ENCODE measurements at places on chromosomes 2 and 18. TPM values are rescaled to one million over a fixed set of nuclear protein-coding genes. Genes with fewer than 3 reads are reported as not detected.

DNA sequence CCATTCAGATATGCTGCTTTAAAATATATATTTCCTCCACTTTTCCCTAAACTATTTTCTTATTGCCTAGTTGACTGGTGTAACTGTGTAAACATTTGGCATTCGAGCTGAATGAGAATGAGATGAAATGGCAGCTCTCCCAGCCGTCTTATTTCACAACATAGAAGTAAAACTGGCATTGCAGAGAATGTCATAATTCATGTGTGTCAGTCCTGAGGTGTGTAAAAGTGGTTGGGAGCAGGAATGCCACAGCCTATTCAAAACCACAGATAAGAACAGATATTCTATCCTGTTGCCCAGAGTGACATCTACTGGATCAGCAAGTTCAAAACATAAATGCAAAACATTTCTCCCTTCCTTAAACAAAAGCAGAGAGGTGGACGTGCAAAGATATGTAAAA, 565.5 kb upstream of the CHAC2 start:
- peak; percentile 81 for DNase-seq

Gene LIPG
- total RNA-seq, result 66.5 TPM

GRCh38 chr2:19614066-19614465, 255.6 kb upstream of the OSR1 start:
- peak; percentile 15 for DNase-seq

DNA sequence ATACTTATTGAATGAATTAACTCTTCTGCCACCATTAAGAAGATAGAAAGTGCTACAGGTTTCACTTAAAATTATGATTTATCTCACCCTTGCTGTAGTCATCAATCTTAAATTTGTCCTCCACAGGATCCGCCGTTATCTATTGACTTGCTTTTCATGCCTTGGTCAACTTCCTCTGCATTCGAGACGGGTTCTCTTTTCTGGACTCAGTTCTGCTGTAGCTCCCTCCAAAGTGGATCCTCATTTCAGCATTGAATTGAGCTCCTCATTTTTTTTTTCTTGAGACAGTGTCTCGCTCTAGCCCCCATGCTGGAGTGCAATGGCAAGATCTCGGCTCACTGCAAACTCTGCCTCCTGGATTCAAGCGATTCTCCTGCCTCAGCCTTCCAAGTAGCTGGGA, 27.6 kb downstream of the INPP5D start:
- DNase-seq, result no peak

- peak; percentile 24 for DNase-seq
These were observed 335.2 kb downstream of the AGPS start for GRCh38 chr2:177727577-177728398.

DNA sequence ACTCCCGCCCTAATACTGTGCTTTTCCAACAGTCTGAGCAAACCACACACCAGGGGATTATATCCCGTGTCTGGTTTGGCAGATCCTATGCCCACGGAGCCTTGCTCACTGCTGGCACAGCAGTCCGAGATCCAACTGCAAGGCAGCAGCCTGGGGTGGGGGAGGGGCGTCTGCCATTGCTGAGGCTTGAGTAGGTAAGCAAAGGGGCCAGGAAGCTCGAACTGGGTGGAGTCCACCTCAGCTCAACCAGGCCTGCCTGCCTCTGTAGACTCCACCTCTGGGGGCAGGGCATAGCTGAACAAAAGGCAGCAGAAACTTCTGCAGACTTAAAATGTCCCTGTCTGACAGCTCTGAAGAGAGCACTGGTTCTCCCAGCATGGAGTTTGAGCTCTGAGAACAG, 44.2 kb downstream of the LNPK start:
- no peak for DNase-seq

DNA sequence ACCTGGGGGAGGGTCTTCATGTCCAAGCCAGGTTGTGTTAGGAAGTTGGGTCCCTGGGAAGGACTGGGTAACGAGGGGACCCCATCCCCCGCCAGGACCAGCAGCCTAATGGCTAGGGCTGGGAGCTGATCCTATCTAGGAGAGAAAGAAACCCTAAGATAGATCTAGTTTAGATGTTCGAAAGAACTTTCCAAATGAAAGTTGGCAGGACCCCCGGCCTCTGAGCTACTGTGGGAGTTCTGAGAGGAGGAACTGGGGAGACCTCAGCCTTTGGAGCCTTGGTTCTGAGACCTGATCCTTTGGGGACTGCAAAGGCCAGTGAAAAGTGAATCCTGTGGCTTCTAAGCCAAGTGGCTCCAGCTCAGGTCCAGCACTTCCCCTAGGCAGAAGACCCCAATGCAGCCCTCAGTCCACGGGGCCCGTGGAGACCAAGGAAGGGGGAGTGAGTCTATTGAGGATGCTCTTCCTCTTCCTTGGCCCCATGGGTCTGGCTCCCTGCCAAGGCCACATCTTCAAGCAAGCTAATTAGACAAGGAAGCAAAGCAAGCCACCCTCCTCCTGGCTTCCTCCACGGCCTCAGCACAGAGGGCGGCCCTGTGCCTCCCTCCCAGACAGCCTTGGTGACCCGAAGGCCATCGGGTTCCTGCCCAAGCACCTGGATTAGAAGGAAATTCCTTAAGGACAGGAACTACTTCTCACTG, 23.5 kb downstream of the CCT7 start:
- no peak for DNase-seq

- peak; percentile 72 for DNase-seq
These were observed 103.4 kb downstream of the TNS1 start for GRCh38 chr2:217899231-217900009.

- no peak for DNase-seq
These were observed 11.2 kb upstream of the SIX2 start for GRCh38 chr2:45020439-45020838.

DNA sequence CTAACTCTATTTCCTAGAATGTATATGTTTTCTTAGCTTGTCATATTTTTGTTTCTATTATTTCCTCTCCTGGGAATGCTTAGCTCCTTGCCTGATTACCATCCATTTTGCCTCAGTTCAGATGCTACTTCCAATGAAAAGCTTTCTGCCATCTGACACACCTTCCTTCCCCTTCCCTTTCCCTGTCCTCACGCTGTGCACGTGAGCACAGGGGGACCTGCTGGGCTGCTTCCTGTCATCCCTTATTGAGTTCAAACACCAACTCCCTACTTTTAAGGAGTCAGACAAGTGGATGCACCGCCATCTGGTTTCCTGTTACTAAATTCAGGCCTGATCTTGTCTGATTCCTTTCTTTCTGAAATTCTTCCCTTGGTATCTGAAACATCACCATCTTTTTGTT, 2.4 kb upstream of the INO80C start:
- DNase-seq, result no peak

GRCh38 chr18:6976935-6977334, 140.7 kb downstream of the LAMA1 start:
- no peak for DNase-seq

Gene NMUR1
- not detected for total RNA-seq

GRCh38 chr2:127011231-127011661, 95.7 kb downstream of the BIN1 start:
- no peak for DNase-seq

Gene DTNB
- 12.2 TPM for total RNA-seq

DNA sequence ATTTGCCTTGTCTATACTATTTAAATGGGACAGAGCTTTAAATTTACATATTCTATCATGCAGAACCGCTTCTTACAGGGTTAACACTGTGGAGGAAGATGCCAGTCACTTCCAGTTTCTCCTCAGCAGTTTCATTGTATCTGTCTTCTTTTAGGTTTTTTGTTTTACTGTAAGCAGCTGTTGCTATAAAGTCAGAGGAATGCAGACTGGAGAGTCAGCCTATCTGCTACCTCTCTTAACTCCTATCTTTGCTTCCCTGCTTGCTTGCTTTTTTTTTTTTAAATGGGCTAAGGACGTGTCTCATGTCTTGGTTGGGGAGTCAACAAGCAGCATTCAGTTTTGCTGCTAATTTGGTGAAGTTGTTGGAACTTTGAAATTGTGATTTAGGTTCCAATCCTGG, 8.9 kb downstream of the EPC2 start:
- no peak for DNase-seq

Gene SP140
- total RNA-seq, result 2.0 TPM

DNA sequence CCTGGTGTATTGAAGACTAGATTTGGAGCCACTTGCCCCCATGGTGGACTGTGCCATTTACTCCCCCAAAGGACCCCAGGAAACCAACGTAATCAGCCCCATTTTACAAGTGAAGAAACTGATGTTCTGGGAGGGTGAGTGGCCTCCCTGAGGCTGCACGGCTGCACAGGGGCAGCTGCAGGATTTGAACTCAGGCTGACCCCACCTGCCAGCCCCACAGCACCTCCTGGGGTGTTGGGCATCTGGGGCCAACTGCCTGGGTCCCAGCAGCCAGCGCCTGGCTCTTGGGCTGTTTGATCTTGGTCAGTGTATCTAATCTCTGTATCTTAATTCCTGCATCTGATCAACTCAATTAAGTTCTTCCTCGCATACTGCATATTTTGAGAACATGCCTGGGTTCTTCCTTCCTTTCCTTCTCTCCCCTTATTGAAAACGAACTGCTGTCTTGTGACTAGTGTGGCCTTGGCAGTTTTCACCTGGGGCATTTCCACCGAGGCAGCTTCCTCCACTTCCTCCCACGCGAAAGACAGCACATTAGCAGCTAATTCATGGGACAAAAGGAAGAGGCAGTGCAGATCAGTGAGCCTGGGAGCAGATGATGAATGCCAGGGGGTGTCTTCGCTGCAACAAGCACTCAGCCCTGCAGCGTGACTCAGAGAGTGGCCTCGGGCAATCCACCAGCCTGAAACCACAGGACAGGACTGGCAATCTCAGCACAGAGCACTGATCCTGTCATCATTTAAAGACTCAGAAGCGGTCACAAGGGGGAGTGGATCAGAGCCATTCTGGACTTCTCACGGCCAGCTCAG, 184.1 kb upstream of the RAB12 start:
- DNase-seq, result peak; percentile 97

Gene MOGAT1
- not detected for total RNA-seq

- DNase-seq, result no peak
These were observed 36.4 kb downstream of the NEDD4L start for GRCh38 chr18:58080451-58080850.

DNA sequence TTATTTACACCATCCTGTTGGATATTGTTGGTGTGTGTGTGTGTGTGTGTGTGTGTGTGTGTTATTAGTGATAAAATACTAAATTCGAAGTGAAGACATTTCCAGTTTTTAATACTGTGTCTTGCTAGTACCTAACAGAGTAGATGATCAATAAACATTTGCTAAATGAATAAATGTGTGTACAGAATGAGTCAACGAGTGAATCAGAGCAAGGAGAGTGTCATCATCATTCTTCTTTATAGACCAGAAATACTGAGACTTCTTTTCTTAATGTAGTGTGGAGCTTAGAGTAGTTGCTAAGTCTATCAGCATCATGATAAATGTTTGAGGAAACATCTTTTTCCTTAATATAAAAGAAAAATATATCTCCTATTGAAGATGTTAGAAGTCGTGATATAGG, 169.7 kb upstream of the SATB2 start:
- DNase-seq, result no peak

Data from M059J (cell line).